ENCODE measurements at places on chromosomes 5 and 9.
A peak's percentile ranks its signal among the peaks of the same experiment; 100 is the strongest.

GRCh38 chr9:27787891-27788290 lies 214.6 kb upstream of the C9orf72 start:
- DNase-seq: no peak

- DNase-seq: no peak
Measured at GRCh38 chr9:87740209-87740608, 14.3 kb downstream of the CTSL start.

DNA sequence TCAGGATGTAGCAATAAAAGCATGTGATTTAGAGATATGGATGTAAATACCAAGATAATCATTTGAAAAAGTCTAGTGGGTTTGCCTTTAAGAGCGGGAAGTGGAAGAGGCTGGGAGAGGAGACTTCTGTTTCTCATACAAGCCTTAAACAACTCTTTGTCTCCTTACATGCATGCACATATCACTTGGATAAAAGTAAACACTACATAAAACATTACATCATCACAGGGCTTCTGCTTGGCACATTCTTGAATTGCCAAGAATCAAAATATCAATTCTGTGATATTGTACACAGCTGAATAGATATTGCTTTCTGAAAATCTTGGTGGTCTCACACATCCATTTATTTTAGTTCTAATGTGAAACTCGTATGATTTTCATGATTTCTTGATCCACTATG lies 57.6 kb downstream of the FOXD1 start:
- DNase-seq: no peak

- DNase-seq: no peak
Measured at GRCh38 chr5:63554191-63554590, 408.1 kb downstream of the HTR1A start.

- DNase-seq: no peak
Measured at GRCh38 chr5:154770111-154770510, 14.9 kb downstream of the LARP1 start.

DNA sequence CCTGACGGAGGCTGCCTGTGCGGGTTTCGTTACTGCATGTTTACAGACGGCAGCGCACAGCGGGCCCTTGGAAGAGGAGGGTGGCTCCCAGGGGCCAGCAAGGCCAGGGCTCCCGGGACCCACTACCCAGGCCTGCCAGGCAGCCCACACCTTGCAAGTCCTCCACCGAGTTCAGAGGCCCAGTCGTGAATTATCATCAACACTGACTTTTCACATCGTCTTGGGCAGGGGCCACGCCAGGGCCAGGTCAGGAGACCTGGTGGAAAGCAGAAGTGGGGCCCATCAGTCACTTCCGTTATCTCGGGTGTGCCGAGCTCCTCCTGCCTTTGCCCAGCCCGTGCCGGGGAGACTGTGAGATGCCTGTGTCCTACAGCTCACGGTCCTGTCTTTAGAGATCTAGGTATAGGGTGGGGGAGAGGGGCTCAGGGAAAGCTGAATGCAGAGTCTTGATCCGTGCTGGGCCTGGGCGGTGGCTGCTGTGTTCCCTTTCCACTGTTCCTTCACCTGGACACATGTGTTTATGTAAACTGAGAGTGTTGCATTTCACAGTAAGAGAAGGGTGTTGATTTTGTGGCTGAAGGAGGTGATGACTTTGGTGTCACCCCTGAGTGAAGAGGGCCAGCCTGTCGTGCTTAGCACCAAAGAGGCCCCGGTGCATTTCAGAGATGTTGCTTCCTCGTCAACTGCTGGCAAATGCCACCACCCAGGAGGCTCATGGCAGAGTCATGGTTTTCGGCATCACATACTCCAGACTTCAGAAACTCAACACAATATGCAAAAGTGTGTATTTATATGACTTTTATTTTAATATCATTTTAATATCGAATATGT lies 175.2 kb downstream of the GAPVD1 start:
- DNase-seq: no peak

GRCh38 chr5:154767576-154767975 lies 12.4 kb downstream of the LARP1 start:
- no peak for DNase-seq

GRCh38 chr9:8730618-8731017 lies 931.0 kb upstream of the DMAC1 start:
- DNase-seq: no peak

GRCh38 chr9:73023025-73023541 lies 70.2 kb upstream of the ALDH1A1 start:
- DNase-seq: no peak

DNA sequence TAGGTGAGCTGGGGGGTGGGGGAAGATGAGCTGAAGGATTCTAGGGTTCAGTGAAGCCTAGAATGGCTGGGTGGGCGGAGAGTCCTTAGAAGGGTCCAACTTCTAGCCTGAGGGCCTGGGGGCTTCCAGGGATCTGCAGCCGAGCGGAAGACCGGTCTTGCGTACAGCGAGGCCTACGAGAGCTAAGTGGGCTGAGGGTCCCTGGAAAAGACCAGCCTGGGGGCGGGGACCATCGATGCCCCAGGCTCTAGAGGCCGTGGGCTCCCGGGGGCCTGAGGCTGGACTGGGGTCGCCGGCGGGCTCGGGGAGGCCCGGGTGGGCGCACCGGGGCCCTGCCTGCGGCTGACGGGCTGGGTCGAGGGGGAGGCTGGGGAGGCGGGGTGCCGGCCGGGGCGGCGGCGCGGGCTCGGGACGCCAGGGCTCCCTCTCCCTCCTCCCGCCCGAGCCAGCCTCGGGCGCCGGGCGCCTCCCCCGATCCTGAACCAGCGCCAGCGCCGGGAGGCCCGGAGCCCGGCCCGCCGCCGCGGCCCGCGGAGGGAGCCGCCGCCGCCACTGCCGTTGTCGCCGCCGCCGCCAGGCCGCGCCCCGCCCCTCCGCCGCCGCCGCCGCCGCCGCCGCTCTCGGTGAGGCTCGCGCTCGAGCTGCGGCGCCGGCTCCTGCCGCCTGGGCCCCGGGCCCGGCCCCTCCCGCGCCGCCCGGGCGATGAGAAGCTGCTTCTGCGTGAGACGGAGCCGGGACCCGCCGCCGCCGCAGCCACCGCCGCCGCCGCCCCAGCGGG lies at the start of gene MVB12B:
MVB12B (plus strand) TSS at position 602 of the 778 bp plus-strand sequence; CDS start at position 703, 101 bp downstream.
- DNase-seq: no peak

GRCh38 chr9:130610862-130611707 lies 31.7 kb downstream of the FUBP3 start:
- no peak for DNase-seq

DNA sequence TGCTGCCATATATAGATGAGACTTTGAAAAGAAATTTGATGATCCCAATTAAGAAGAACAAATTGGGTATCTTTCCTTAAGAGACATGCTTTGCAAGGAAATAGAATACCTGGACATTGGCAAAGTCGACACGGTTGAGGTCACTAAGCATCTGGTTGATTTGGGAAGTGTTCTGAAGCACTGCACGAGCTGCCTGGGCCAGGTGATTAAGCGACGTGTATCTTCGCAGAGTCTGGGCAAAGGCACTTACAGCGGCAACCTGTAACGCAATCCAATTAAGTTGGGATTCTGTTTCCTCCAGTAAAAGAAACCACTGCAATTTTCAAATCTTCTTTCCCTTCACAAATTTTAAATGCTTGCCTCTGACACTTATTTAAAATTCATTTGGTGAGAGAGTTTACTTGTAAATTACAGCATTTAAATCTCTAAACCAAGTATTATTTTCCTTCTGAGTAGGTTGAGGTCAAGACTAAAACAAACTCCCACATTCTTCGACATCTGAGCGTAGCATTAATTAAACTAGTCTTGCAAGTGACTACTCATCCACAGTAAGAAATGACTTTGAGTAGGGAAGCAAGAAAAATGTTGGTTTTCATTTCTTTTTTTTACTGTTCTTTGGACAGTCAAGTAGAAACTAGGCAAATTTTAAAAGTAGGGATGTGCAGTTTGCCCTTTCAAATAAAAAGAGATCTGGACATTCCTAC lies 262.8 kb downstream of the RFX3 start:
- no peak for DNase-seq

DNA sequence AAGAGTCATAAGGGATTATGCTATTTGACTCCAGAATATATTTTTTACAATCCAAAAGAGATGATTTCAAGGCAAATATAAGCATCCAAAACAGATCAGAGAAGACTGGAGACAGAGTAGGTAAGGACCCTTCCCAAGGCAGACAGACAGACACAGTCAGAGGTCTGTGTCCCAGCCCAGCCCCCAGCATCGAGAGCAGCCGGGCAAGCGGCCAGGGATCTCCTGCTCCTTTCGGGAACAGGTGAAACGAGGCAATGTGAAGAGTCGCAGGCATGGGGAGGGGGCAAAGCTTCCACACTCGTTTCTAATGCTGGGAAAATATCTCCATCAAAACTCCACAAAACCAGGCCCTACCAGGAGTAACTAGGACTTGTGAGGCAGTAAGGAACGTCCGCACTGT lies 5.8 kb downstream of the PAEP start:
- DNase-seq: no peak

- DNase-seq: no peak
Measured at GRCh38 chr5:17734011-17734410, 99.8 kb downstream of the TAF11L14 start.

DNA sequence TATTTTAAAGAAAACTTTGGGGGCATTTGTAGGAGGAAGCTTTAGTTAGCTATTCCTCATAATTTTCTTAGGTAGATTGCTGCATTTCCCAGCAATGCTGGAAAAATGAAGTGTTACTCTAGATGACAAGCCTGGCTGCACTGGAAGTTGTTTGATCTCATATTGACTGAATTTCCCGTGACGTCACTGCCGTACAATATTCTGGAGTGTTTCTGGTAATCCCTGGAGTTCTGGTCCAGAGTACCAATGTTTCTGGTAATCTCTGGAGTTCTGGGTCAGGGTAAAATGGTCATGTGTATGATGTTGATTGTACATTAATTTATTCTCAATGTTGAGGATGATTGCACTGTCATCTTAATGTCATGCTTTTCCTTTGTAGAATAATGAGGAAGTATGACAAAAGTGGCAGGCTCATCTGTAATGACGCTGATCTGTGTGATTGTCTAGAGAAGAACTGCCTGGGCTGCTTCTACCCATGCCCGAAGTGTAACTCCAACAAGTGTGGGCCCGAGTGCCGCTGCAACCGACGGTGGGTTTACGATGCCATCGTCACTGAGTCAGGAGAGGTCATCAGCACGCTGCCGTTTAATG lies 26.2 kb downstream of the ARL14EPL start:
- DNase-seq: no peak

- DNase-seq: no peak
Measured at GRCh38 chr5:178490935-178491652, 99.1 kb downstream of the COL23A1 start.

- DNase-seq: no peak
Measured at GRCh38 chr5:15993919-15994318, 185.7 kb downstream of the MARCHF11 start.

DNA sequence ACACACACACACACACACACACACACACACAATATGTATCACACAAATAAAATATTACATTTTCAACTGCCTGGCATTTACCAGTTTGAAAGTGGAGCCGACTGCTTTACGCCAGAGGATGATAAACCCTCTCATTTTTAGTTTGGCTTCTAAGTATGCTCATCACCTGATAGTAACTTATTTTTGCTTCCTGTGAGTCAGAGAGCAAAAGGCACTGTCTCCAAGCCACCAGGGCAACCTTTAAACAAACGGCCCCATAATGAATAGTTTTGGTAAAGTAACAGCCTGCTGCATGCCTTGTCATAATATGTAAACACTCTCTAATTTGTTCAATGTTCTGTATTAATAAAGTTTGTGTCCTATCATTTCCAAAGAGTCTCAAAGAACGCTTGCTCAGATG lies 26.9 kb downstream of the KLF4 start:
- no peak for DNase-seq

DNA sequence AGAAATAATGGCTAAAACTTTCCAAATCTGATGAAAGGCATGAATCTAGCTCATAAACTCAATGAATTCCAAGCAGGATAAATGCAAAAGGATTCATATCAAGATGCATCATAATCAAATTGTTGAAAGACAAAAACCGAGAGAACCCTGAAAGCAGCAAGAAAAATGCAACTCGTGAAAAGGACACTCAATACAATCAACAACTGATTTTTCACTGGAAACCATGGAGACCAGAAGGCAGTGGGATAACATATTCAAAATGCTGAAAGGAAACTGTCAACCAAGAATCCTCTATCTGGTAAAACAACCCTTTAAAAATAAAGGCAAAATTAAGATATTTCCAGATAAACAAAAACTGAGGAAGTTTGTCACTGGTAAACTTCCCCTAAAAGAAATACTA lies 9.5 kb downstream of the FBXL17 start:
- no peak for DNase-seq

GRCh38 chr5:79505138-79505537 lies 8.8 kb downstream of the HOMER1 start:
- DNase-seq: no peak

DNA sequence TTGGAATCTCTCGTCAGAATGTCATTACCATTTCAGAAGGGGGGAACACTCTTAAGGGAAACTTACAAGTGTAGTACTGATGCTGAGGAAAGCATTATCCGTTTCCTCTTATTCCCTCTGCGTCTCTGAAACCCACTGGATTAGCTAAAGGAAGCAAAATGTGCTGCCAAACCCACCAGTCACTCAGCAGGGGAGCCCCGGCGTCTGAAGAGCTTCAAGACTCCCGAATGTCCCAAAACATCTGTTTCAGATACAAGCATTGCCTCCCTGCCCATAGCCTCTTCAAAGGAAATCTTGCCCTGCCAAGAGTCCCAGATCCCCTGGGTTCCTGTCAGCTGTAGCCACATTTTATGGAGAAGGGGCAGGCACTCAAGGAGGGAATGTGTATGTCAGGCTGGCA lies 1.0 kb upstream of the HCN1 start:
- no peak for DNase-seq

DNA sequence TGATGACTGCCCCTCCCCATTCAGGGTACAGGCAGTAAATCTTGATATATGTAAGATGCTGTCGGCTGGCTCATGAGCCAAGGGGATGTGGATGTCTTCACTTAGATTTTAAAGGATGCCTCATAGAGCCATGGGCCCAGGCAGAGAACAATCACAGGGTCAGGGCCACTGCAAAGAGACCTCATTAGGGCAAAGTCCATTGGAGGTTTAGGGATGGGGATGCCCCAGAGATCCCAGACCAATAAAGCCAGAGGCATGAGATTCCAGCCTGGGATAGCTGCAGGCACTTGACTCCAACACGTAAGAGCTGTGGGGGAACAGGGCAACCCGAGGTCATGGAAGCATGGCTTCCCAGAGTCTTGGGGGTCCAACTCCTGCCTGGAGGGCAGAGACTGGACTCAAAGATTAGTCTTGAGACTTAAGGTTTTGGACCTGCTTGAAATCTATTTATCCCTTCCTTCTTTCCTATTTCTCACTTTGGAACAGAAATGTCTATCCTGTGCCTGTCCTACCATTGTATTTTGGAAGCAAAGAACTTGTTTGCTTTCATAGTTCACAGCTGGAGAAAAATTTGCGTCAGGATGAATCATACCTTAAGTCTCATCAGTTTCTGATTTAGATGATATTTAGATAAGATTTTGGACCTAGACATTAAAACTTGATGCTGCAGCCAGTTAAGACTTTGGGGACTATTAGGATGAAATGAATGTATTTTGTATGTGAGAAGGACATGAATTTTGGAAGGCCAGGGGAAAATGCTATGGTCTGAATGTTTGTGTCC lies 101.3 kb upstream of the ADRA1B start:
- DNase-seq: no peak

- peak; percentile 92 for DNase-seq
Measured at GRCh38 chr9:128504485-128505413, at the start of gene GLE1. Gene GLE1, plus strand, starts transcription at chr9:128504719. Its CDS starts 87 bp downstream, at chr9:128504806.
